ENCODE measurements at places on chromosomes 5 and 9.

- DNase-seq: no peak
Measured at GRCh38 chr5:116281309-116281708, 196.5 kb downstream of the COMMD10 start.

DNA sequence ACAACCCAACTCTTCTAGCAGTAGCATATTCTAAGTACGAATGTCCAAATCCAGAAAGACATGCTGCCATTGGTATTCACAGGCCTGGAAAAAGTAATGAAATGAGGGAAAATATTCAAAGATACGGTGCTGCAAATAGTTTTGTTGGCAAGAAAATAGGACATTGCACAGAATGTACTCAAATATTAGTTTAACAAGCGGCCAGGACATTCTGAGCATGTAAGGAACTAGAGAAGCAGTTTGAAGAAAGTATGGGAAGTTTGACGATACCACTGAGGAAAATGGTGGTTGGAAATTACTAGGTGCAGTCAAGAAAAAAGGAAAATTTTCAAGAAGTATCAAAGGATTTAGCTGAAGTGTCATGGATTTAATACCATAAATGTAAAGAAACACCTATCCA, 468.0 kb upstream of the GRIN3A start:
- DNase-seq: no peak

GRCh38 chr5:4042311-4042710, 446.7 kb downstream of the IRX1 start:
- no peak for DNase-seq

GRCh38 chr5:95069021-95069420, 215.9 kb downstream of the MCTP1 start:
- no peak for DNase-seq

DNA sequence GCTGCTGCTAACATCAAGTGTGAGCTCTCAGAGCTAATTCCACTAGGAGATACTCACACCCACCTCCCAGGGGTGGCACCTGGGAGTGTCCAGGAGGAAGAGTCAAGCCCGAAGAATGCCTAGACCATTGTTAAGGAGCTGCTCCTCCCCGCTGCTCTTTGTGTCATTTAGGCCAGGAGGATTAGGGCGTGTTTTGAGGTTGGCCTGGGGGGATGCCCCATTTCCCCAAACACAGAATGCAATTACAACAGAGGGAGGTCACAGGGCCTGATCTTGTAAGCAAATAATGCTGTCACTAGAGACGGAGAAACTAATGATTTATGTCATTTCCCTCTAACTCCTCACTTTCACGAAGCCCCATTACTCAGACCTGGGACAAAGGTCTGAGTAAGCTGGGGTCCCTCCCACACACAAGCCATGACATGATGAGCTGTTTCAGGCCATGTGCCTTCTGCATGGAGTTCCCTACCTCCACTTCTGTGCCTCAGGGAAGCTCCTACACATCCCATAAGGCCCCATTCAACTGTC, 312.5 kb downstream of the ACTL7B start:
- DNase-seq: no peak

DNA sequence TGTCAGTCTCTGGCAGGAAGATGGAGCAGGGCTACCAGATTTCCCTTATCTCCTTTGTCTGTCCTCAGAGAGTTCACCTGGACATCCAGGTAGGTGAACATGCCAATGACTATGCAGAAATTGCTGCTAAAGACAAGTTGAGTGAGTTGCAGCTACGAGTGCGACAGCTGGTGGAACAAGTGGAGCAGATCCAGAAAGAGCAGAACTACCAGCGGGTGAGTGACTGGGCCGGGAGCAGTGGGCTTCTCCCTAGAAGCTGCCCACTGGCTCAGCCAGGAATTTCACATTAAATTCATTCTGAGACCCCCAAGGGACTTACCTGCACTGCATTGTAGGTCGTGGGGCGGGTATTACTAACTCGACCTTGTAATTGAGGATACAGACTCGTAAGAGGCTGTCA, 2.1 kb downstream of the TMED9 start:
- no peak for DNase-seq

DNA sequence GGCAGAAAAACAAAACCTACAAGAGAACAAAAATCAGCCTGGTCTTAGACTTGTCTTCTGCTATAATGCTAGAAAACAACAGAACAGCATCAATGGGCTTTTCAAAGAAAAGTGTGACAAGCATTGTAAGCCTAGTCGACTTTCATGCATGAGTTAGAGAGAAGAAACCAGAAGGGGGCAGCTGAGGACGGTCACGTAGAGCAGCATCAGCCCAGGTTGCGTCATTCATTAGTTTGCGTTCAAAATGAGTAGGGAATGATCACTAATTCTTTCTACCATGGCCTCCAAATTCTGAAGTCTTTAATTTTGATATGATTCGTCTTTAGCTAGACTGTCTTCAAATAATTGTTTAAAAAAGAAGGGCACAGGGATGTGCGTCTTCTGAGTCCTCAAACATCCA, 4.7 kb upstream of the ISCA1 start:
- DNase-seq: no peak

DNA sequence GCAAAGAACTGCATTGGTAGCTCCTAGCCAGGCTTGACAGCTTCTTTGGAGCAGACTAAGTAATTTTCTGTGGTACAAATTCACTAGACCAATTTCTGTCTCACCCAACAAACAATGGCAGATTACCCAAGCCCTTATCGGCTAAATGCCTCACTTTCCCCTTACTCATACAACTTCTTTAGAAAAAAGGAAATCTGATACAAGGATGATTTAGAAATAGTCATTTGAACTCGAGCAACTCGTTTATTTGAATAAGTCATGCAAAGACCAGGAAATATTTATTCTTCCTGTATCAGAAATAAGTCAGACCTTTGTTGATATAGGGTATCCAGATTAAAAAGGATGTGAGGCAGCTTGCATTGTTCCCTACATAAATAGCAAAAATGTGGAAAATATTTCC, 170.4 kb upstream of the CDH6 start:
- DNase-seq: no peak
